ENCODE measurements at places on chromosomes 11 and 22.
A peak's percentile ranks its signal among the peaks of the same experiment; 100 is the strongest.

DNA sequence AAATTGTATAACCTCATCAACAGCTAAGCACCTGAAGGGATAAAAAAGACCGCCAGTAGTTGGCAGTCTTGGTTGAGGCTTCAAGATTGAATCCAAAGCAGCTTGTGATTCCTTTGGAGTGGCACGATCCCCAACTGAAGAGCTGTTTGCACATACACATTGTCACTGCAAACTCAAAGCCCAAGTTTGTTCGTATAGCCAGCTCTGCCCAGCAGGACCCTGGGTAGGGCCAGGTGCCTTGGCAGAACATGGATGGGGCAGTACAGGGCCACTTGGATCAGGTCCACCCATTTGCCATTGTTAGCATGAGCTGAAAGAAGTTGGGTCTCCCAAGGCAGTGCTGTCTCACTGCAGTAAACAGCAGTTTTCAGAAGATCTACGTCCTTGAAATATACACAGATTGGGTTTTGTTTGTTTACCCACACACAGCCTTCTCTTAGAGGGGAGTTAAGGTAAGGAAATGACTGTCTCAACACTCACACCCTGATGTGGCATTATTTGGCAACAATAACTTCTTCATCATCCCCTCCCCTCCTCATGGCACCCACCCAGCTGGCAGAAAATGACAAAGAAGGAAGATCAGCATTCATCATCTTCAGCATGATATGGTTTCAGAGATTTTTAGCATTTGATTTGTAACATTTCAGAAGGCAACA, 132.9 kb downstream of the COMMD9 start:
- DNase-seq: peak; percentile 34

DNA sequence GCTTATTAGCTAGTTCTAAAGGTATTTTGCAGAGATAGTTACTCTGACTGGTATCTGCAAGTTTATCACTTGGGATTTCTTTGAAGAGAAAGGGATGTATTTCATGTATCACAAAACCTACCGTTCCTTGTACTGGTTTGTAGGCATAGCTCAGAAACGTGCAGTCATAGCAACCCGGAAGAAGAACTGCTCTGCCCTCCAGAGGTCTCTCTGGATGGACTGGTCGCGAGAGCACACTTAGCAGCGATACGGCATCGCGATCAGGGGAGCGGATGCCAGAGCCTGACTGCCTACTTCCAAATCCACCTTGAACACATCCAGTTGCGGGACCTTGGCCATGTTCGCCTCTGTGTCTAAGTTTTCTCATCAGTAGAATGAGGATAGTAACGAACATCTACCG, 143.3 kb downstream of the WNT7B start:
- no peak for DNase-seq

DNA sequence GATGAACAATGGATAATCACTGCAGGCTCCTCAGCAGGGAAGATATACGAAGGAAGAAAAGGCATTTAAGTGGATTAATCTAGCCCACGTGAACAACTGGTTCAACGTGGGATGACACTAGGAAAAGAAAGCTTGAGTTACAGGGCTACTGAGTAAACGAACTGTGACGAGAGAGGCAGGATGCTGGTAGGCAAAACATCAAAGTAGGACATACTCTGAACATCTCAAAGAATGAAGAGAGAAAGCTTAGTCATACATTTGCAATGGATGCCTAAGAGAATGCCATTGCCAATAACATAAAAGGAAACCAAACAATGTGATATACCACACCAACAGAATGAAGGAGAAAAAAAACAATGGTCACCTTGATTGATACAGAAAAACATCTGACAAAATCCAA, 12.9 kb downstream of the USP28 start:
- no peak for DNase-seq

DNA sequence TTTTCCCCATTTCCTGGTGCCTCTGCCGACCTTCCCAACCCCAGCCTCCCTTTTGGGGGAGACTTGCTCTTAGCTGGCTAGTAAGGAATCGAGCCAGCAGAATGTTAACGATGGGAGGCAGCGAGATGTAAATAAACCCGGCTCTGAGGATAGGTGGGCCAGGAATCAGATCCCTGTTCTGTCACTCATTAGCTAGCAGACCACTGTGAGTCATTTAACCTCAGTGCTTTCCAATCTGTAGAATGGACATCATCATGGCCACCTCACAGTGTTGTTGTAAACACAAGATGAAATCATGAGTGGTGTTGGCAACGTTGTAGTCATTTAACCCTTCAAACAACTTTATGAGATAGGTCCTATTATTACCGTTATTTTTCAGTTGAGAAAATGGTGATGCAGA, 208.6 kb downstream of the KIRREL3 start:
- no peak for DNase-seq

DNA sequence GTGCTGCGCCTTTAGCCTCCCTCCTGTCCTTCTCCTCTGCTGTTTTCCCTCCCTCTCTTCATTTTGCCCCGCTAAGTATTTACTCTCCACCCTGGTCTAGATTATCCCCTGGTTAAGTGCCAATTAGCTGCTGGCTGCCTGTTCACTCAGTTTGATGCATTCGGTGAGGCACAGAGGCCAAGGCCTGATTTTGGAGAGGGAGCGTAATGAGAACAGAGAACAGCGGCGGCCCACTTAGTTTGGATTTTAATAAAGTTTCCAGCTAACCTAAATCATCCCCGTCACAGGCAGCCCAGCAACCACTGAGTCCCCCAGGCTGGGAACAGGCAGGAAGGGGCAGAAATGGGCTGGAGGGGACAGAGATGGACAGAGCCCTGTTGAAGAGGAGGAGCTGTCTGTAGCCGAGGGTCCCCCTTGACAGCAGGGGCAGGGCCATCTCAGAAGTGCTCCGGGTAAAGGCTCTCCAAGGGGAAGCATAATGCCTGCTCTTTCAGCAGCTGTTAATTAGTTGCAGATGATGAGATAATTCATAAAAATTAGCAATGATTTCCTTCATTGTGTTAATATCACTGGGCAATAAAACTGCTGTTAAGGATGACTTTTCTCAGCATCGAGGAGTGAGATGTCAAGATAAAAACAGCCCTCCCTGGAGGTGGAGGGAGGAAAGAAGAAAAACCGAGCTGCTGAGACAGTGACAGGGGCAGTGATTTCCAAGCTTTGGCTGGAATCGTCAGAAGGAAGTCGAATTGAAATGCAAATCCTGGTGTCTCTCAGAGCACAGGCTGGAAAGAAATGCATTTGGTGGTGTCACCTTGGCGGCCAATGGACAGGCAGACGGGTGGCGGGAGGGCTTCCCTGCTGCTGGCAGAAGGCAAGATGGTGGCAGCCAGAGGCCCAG, 170.1 kb downstream of the GRIK4 start:
- no peak for DNase-seq

GRCh38 chr11:17314232-17314547, 37.4 kb upstream of the NCR3LG1 start:
- peak; percentile 74 for DNase-seq

DNA sequence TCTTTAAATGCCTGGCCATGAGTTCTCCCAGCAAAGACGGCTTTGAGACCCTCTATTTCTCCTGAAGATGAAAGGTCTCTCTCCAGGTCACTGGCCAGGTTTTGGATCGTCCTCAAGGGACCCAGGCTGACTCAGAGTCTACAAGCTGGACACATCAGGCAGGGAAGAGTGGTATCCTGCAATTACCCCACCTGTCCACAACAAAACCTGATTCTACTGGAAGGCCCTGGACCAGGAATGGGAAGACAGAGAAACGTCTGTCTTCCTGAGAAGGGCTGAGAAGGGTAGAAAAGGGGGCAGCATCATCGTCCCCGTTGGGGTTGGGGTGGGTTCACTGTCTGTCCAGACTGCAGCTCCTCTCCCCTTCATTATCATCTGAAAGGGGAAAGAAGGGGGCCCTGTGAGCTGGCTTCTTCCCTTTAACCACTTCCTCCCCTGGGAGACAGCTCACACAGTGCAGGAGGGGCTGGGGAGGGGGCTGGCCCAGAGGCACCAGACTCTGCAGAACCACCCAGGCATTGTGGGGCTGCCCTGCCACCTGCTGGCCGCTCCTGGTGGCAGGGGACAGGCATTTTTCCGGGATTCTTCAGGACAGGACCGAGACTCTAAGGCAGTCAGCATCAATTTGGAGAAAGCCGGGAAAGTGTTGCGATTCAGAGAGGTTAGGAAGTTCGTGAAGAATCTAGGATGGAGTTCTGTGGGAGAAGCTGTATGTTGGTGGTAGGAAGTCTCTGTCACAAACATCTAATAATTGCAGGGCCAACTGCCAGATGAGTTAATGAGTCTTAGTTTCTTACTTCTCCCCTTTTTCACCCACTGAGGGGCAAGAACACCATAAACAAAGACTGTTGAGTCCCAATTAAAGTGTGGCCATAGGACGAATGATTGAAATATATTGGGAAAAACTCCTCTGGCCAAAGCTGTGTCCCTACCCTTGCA, 57.6 kb downstream of the SYN3 start:
- DNase-seq: peak; percentile 26

DNA sequence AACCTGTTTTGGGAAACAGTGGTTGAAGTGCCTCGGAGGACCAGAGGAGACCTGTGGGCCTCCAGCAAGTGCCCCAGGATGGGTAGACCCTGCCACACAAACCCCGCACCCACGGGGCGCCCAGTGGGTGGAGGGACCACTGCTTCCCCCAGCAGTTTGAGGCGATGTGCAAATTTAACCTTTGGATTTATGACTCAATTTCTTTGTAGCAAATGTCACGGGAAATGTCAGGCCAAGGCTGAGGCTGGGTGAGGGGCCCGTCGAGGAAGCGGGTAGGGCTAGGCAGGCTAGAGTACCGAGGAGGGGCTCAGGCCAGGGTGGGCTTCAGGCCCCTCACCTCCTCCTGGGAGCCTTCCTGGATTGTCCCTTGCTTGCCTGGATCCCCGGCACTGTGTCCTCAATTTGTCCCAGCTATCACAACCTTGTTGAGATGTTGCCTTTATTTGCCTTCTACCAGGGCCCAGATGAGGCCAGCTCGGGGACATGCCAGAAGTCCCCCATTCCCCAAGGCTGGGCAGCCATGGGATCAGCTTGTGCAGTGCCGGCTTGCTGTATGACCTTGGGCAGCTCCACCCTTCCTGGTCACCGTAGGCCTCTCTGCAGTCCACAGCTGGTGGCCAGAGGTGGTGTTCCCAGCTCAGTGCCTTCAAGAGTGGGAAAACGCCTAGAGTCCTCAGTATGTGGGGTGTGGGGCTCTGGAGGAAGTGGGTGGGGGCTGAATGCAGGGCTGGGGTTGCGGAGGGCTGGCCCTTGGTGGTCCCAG, 39.5 kb upstream of the PRODH start:
- DNase-seq: no peak

DNA sequence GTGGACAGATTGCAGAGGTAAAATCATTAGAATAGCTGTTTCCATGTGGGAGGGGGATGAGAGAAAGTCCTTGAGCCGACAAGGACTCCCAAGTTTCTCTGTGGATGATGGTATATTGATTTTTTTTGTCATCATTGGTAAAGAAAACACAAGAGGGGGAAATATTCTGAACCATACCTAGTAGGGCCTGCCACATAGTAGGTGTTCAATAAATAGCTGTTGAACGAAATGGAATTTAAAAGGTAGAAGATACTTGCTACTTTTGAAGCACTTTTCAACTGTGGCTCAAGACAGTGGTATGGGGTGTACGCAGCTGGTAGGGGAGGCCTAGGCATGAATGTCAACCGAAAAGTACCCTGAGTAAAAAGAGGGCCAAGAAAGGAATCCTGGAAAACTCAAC, 2.1 kb downstream of the CAVIN3 start:
- DNase-seq: no peak

- DNase-seq: no peak
These were observed 10.3 kb downstream of the PLAAT2 start for GRCh38 chr11:63552921-63553320.

GRCh38 chr11:107549253-107549953, 16.1 kb downstream of the ALKBH8 start:
- peak; percentile 69 for DNase-seq

DNA sequence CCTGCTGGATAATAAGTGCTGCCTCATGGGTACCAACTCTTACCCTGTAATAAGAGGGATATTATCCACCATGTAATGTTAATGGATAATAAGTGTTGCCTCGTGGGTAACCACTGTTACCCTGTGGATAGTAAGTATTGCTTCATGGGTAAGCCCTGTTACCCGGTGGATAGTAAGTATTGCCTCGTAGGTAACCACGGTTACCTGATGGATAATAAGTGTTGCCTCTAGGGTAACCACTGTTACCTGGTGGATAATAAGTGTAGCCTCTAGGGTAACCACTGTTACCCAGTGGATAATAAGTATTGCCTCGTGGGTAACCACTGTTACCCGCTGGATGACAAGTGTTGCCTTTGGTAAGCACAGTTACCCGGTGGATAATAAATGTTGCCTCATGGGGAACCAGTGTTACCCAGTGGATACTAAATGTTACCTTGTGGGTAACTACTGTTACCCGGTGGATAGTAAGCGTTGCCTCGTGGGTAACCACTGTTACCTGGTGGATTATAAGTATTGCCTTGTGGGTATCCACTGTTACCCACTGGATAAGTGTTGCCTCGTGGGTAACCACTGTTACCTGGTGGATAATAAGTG, 18.6 kb upstream of the NXPE4 start:
- no peak for DNase-seq

DNA sequence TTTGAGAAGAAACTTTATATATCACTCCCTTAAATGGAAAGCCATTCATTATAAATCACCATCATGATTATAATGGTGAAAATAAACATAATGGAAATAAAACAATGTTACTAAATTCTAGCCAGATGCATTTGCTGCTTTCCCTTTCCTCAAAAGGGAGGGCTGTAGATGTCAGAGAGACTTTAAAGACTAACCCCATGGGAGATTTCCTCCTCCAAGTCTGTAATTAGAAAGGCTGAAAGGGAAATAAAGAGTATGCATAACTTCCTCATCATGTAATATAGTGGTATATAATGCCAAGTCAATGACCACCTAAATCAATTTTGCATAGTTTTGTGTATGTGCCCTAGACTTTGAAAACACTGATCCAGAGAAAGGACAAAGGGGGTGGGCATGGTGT, 6.4 kb downstream of the CD6 start:
- no peak for DNase-seq

DNA sequence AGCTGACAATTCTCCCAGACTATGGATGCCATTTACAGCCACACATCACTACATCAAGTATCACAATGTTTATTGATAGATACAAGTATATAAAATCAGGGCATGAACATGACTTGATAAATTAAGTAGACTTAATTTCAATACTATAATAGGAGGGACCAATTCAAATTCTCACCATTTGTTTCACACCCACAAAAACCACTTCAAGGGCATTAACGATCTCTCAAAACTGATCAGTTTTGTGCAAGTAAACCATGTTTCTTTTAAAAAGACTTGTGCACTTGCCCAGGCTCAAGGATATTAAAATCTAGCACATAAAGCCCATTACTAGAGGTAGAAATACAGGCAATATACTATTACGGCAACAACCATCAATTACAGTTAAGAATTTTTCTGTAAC, 11.7 kb downstream of the EIF4G2 start:
- no peak for DNase-seq

- DNase-seq: no peak
These were observed 234.3 kb upstream of the NARS2 start for GRCh38 chr11:78808923-78809322.

GRCh38 chr11:35304386-35304775, 115.0 kb downstream of the SLC1A2 start:
- no peak for DNase-seq

GRCh38 chr11:69485337-69486041, 4.0 kb downstream of the LINC01488 start:
- no peak for DNase-seq

GRCh38 chr22:23164091-23164490, 16.2 kb upstream of the BCR start:
- no peak for DNase-seq

GRCh38 chr11:3201677-3202181, 16.9 kb downstream of the MRGPRG start:
- DNase-seq: no peak

GRCh38 chr11:64285885-64286800, 495 bp downstream of the GPR137 start:
- peak; percentile 47 for DNase-seq

GRCh38 chr11:130906616-130907015, 9.7 kb downstream of the SNX19 start:
- no peak for DNase-seq

All from RKO (cell line).